Stimulated activated CD4-positive, alpha-beta T cell treated with anti-CD3 and anti-CD28 coated beads, Interleukin-2, amount 100 ng/mL, for 48 hours (primary cell): ENCODE measurements at places on chromosomes 2 and 18.
A peak's percentile ranks its signal among the peaks of the same experiment; 100 is the strongest.

- DNase-seq = no peak
Observed at GRCh38 chr18:13989199-13989598, 73.9 kb upstream of the MC2R start.

DNA sequence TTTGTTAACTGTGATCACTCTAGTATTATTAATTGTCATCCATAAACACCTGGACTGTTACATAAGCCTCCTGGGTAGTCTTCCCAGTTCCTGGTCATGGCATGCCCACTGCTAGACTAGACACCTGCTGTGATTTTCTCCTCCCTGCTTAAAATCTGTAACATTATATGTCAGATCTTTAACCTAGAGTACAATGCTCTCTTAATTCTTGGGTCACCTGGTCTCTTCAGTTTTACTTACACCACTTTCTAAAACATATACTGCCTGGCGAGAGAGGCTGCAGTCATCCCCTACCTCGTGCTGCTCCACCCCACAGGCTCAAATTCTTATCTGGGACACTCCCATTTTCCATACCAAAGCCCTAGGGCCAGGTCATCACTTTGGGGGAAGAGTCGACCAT is 161.3 kb downstream of the CDH2 start:
- DNase-seq = no peak

GRCh38 chr2:220036431-220036830 is 409.0 kb downstream of the SLC4A3 start:
- no peak for DNase-seq

GRCh38 chr18:57855551-57855950 is 52.4 kb upstream of the ATP8B1 start:
- no peak for DNase-seq

- DNase-seq = no peak
Observed at GRCh38 chr18:35050028-35050546, 8.9 kb downstream of the MAPRE2 start.

DNA sequence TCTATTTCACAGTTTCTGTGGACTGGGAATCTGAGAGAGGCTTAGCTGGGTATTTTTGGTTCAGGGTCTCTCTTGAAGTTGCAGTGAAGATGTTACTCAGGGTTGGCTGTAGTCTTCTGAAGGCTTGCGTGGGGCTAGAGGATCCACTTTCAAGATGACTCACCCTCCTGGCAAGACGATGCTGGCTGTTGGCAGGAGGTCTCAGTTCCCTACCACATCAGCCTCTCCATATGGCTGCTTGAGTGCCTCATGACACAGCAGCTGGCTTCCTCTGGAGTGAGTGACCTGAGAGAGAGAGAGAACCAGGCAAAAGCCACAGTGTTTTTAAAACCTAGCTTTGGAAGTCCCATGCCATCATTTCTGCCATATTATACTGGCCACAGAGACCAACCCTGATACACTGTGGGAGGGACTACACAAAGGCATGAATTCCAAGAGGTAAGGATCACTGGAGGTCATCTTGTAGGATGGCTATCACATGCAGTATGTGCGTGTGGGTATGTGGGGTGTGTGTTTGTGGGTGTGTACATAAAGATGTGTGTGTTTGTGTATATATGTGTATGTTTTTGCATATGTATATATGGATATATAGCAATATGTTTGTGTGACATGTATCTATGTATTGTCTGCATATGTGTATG is 25.1 kb downstream of the DNPEP start:
- DNase-seq = no peak

- DNase-seq = no peak
Observed at GRCh38 chr2:174699993-174700766, 64.1 kb downstream of the CHRNA1 start.

GRCh38 chr18:58943896-58944295 is 79.2 kb downstream of the ZNF532 start:
- DNase-seq = no peak

DNA sequence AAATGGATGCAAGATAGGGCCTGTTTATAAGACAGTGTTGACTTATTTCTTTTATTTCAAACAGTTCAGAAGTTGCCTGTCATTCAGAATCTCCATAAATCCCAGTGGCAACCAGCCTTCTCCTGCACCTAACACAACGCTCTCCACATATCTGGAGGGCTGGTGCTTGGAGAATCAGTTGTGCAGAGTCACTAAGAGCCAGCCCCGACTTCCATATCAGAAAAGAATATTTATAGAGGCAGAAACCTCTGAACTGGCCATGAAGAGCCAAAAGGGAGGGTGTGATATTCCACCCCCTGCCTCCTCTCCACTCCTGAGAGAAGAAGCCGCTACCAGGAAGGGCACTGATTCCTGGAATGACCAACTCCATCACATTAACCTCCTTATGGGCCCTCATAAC is 34.0 kb upstream of the B4GALT6 start:
- DNase-seq = no peak

DNA sequence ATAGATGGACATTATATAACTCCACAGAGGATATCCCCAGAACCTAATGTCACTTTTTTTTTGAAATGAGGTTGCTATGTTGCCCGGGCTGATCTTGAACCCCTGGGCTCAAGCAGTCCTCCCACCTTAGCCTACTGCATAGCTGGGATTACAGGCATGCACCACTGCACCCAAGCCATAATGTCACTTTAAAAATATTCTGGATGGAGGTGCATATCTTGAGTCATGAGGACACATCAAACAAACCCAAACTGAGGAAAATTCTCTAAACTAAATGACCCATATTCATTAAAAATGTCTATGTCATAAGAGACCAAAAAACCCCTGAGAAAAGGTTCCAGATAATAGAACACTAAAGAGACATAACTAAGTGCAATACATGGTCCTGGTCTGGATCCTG is 36.3 kb downstream of the OSGEPL1 start:
- DNase-seq = no peak

- DNase-seq = no peak
Observed at GRCh38 chr18:63238693-63239075, 80.9 kb downstream of the BCL2 start.

DNA sequence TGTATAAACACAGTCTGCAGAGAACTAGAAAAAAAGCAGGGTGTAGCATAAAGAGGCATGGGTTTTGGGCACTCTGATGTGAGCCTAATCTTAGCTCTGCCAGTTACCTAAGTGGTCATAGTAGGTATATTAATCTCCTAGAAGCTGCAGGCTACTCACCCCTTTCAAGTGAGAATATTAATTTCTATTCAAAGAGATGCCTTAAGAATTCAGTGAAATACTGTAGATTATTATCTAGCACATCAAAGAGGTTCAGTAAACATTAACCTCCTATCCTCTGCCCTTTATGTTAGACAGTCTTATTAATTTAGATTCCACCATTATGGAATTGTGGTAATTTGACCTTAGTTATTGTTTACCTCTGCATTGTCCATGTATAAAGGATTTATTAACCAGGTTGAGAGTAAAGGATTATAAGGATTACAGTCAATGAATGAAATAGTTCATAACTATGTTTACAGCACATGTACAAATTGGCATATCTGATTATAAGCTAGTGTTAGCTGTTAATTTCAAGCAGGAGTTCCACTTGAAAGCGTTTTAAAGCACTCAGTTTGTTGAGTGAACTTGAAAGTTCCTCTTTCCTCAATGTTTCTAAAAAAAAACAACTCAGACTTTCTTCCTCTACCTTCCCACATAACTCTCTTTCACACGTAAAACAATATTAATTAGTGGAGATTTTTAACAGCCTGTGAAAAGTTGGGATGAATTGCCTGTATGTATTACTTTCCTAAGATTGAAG is 150.6 kb upstream of the EPC2 start:
- DNase-seq = no peak

- no peak for DNase-seq
Observed at GRCh38 chr18:55381277-55381676, 206.7 kb downstream of the TCF4 start.

DNA sequence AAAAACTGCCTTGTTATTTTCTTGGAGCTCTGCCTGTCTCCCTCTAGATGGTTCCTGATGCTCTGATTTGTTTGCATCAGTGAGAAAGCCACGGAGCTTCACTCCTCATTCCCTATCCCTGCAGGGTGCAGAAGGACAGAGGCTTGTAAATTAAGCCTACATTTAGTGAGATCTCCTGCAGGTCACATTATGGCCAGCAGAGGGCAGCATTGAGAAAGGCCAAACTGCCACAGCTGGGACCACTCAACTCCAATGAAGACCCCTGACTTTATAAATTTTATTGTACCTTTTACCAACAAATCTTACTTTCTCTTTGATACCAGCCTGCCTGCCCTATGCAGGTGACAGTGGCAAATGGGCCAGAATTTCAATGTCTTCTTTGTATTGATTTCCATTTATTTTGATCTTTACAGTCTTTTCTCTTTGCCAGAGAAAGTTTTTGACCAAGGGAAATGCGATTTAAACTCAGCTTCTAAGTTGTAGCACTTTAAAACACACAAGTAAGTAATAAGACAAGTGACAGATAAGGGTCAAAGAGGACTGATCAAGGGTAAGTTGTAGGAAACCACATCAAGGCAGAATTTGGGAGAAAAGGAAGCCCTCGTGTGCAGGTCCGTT is 1029.1 kb upstream of the KLHL29 start:
- DNase-seq = peak; percentile 41

DNA sequence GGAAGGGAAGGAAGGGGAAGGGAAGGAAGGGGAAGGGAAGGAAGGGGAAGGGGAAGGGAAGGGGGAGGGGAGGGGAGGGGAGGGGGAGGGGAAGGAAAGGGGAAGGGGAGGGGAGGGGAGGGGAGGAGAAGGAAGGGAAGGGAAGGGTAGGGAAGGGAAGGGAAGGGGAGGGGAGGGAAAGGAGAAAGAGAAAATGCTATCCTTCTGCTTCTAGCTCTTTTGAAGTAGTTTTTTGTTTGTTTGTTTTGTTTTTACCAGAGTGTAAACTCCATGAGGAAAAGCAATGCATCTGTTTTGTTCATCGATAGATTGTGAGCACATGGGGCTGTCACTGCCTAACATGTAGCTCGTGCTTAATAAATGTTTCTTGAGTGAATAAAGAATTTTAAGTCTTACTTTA is 1592.7 kb upstream of the ACVR2A start:
- no peak for DNase-seq

DNA sequence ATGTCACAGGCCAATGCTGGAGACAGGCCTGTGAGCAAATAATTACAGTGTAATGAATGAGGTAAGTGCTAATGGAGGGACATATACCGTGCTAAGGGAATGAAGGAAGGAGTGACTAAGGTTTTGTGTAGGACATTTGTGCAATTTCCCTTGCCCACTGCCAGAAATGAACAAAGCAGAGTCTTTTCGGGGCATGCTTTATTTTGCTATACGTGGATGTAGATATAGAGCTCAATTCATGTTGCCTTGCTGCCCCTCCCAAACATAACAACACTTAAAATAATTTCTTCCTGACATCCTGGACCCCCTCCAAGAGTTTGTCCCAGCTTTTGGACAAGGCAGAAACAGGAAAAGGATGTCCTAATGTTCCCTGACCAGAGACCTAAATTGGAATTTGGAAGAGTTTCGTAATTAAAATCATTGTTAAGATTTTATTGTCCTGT is 23.7 kb upstream of the CD28 start:
- DNase-seq = no peak

DNA sequence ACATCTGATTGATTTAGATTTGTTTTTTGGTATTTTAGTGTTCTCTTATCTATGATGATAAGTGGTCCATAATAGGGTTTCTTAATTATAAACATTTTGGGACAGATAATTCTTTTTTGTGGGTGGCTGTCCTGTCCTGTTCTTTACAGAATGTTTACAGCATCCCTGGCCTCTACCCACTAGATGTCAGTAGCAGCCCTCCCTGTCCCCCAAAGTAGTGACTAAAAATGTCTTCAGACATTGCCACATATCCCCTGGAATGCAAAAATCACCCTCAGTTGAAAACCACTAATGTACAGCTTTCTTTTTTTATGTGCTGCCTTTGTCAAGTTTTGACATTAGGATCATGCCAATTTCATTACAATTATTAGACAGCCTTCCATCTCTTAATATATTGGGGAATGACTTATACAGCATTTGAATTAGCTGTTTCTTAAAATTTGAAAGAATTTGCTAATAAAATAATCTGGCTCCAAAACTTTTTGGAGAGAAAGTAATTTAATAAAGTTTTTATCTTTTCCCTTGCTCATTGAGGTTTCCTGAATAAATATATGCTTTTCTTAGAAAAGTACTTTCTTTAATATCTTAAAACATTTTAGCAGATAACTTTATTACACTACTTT is 19.5 kb downstream of the WIPF1 start:
- no peak for DNase-seq

GRCh38 chr2:1867141-1867540 is 122.8 kb upstream of the PXDN start:
- no peak for DNase-seq

- DNase-seq = no peak
Observed at GRCh38 chr2:41410011-41410410, 637.8 kb upstream of the PKDCC start.

DNA sequence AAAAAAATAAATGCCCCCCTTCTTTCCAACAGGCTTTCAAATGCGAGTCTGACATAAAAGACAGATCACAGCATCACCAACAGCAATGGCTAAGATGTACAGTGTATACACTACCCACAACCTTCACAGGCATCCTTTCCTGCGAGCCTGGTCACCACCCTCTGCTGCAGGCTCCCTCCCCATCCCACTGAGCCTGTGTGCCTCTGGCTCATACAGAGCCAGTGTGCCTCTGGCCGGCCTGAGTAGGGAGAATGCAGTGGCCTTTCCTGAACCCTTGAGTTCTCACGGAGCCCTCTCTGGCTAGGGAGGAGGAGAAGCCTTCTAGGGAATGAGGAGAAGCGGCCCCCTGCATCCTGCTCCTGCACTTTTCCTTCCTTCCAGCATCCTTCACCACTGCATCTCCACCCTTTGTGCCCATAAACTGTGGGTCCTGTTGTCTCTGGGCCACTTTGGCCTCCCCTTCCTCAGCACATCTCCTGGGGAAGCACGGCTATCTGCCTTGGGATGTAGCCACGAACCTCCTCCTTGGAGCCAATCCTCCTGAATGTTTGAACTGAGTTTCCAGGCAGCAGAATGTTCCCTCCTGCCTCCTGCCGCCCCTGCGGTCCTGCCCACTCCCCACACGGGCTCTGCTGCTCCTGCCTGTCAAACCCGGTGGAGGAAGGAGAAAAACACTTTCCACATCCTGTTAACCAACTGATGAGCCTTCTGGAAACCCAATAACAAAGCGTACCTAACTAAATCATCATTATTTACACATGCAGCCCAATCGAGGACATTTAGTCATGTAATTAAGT is 22.5 kb downstream of the GYPC start:
- DNase-seq = no peak
